SJSA1 (cell line): ENCODE measurements at places on chromosomes 7 and 10. TPM values are rescaled to one million over a fixed set of nuclear protein-coding genes. Genes with fewer than 3 reads are reported as not detected.

DNA sequence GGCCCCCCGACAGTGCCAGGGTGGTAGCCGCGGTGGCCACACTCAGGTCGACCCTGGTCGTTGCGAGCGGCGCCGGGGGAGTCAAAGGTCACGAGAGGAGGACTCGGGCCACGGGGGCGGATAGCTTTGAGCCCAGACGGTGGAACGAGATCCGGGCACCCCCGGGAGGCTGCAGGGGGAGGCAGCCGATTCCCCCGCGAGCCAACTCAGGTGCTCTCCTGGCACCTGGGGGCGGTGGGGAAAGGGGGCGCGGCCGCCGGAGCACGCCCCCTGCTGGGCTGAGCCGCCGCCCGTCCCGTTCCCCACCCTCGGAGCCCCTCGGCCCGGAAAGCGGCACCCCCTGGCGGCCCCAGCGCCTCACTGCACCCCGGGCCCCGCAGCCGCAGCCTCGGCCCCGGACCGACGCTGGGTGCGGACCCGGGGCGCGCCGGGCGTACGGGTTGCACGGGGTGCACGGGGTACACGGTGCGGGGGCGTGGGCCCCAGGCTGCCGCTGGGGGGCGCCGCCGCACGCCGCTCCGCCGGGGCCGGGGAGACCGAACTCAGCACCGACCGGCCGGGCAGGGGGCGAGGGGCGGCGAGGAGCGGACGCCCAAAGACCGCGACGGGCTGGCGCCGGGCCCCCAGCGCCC is 521 bp upstream of the NYAP1 start:
- peak; percentile 63 for DNase-seq

The TFPI2 gene
- total RNA-seq, result 13.8 and 17.4 TPM in 2 replicates

- DNase-seq, result no peak
These were observed 121.6 kb downstream of the ALOX5 start for GRCh38 chr10:45495438-45496152.

The CH25H gene
- 0.55 TPM in 1 of 2 replicates, not detected in the other for total RNA-seq

The SPDYE6 gene
- not detected in 2 replicates for total RNA-seq

- peak; percentile 98 for DNase-seq
These were observed 15.6 kb upstream of the PPIF start for GRCh38 chr10:79331709-79332108.

- DNase-seq, result no peak
These were observed 351.2 kb downstream of the DGKB start for GRCh38 chr7:14551310-14551709.

The DPYSL4 gene
- 1.3 TPM in 1 of 2 replicates, not detected in the other for total RNA-seq

The OR2A1 gene
- not detected in 2 replicates for total RNA-seq

The NEBL gene
- total RNA-seq, result 0.22 and 0.66 TPM in 2 replicates

DNA sequence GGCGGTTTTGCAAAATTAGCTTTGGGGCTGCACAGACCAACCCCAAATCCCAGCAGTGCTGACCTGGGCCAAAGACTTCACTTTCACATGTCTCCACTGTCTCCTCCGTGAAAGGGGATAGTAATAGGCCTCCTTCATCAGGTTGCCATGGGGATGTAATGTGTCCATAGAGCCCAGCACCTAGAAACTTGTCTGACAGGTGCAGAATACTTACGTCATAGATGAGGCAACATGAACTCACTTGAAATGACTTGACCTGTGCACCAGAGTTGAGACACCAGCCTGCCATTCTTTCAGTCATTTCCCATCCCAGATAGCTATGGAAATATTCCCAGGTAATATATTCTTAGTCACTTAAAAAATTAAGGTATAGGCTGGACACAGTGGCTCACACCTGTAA is 94.2 kb downstream of the INSYN2A start:
- no peak for DNase-seq

The FAM25A gene
- total RNA-seq, result not detected in 2 replicates

The CHAT gene
- total RNA-seq, result not detected in 2 replicates

The DRGX gene
- total RNA-seq, result not detected in 2 replicates

DNA sequence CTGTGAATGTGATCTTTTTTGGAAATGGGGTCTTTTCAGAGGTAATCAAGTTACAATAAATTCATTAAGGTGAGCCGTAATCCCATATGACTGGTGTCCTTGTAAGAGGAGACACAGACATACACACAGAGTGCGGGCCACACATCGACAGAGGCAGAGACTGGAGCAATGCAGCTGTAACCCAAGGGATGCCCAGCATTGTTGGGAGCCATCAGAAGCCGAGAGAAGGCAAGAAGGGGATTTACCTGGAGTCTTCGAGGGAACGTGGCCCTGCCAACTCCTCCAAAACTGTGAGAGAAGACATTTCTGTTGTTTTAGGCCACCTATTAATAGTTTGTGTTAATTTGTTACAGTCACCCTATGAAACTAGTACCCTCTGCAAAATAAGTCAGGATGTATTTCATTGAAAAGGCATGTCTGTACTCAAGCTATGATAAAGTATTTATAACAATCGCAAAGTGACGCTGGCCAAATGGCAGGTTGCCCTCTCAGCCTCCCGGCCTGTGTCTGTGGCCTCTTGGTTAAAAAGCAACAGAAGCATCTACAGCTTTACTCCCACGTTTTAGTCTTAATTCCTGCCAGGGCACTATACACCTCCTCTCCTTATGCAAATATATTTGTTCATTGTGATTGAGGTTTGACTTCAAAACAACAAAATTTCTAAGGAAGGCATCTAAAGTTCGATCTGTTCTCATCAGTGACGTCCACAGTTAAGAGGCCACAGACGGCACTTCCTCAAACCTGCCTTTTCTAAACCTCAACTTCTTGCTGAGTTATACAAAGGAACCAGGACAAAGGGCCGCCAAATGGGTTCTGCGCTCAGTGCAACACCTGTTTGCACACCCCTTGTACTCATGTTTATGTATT is 46.8 kb downstream of the HIPK2 start:
- DNase-seq, result no peak

DNA sequence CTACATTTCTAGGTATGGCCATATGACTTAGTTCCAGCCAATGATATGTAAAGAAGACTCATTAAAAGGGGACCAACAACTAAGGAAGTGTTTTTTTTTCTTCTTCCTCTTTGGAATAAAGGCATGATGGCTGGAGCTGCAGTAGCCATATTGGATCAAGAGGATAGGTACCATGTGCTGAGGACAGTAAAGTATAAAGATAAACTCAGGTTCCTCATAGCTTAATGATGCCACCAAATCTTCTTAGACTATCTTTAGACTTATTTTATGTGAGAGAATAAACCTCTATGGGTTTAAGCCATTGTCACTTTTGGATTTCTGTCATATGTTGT is 85.3 kb downstream of the ANLN start:
- no peak for DNase-seq

The BAIAP2L1 gene
- 15.9 and 16.9 TPM in 2 replicates for total RNA-seq

The ANXA8 gene
- 0.16 and 0.31 TPM in 2 replicates for total RNA-seq
